ENCODE measurements at places on chromosomes 2 and 18. TPM values are rescaled to one million over a fixed set of nuclear protein-coding genes. Genes with fewer than 3 reads are reported as not detected.

GRCh38 chr2:99881901-99882591 lies 260.3 kb downstream of the AFF3 start:
- peak; percentile 68 for DNase-seq

GRCh38 chr2:23525137-23525765 lies 140.3 kb downstream of the KLHL29 start:
- no peak for DNase-seq

DNA sequence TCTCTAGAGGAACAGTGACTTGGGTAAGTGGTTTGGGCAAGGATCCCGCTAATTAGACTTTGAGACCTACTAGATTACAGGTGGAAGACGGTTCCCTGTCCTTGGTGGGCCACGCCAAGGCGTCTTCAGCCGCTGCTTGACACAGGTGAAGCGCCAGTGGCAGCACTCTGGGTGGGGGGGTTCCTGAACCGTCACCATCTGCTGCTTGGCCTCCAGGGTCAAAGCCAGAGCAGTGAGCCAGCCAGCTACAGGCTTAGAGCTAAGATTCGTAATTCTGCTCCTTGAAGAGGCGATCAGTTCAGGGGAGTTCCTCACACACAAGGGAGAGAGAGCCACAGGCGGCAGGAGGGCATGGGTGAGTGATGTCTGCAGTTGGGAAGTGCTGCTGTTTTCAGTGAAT lies 39.4 kb upstream of the RBM44 start:
- DNase-seq, result no peak

- DNase-seq, result no peak
Measured at GRCh38 chr2:99961196-99961913, 181.0 kb downstream of the AFF3 start.

DNA sequence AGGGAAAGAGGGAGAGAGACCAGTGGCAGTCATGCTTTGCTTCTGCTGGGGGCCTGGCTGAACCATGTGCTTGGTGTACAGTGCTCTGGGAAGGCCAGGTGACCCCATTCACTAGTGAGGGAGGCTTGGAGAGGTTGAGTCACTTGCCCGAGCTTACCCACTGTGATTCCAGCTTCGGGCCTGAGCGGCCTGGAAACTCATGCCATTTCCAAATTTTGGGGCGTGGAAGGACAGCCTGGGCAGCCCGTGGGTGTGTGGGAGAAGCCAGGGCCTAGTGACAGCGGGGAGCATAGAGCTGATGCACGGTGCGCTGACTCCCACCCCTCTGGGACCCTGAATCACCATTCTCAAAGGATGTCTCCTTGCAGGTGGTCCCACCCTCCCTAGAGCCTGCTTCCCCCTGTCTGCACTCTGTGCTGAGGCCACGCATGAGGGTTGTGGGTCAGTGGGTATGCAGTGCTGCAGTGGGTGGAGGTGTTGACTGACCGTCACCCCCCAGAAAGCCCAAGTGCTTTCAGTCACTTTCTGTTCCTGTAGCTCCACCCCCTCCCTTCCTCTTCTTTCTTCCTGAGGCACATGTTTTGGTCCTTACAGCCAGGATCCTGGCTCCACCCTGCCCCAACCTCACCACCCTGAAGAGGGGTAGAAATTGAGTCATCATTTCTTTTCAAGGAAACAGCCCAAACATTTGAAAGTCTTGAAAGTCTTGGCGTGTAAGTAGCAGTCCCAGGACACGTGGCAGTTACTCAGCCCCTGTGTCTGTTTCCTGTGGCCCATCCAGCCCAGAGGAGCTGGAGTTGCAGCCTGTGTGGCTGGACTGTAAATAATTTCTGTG lies 69.3 kb upstream of the MCFD2 start:
- DNase-seq, result no peak

GRCh38 chr2:208334230-208334629 lies 68.2 kb downstream of the PIKFYVE start:
- peak; percentile 36 for DNase-seq

- DNase-seq, result no peak
Measured at GRCh38 chr2:37402636-37403035, 58.2 kb downstream of the QPCT start.

DNA sequence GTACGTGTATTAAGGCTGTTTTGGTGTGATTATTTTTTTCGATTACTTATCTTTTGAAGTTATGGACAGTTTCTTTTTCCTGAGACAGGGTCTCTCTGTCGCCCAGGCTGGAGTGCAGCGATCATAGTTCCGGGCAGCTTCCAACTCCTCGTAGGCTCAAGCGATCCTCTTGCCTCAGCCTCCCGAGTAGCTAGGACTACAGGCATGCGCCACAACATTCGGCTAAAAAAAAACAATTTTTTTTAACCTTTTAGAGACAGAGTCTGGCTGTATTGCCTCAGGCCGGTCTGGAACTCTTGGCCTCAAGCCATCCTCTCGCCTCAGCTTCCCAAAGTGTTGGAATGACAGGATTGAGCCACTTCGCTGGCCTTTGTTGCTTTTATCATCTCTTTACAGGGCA lies 945 bp downstream of the HAT1 start:
- peak; percentile 19 for DNase-seq

GRCh38 chr2:102142829-102143449 lies 393 bp downstream of the IL1R1 start:
- no peak for DNase-seq

DNA sequence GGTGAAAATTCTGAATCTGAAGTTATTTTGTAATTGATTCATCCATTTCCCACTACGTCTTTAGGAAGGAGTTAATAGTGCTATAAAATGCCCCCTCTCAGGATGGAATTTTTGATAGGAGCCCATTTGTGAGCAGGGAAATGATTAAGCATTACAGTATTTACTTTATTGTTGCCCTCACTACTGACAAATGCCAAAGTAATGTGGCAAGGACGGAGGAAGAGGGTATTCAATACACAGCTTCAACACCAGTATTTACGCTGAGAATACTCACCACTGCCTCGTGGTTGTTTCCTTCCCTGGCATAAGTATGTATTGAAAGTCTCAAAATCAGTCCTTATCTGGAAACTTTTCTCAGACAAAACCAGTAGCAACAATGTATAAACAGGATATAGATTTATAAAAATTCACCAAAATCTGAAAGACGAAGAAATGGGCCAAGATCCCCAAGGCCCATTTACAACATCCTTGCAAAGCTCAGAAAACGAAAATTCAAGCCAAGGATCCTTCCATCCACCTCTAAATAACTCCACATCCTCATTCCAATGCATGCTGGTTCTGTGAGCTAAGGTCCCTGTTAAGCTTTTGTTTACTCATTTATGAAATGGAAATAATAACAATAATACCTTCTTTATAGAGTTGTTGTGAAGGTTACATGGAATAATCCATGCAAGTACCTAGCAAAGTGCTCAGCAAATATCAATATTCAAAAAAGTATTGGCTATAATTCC lies 29.3 kb downstream of the FEZ2 start:
- DNase-seq, result no peak

DNA sequence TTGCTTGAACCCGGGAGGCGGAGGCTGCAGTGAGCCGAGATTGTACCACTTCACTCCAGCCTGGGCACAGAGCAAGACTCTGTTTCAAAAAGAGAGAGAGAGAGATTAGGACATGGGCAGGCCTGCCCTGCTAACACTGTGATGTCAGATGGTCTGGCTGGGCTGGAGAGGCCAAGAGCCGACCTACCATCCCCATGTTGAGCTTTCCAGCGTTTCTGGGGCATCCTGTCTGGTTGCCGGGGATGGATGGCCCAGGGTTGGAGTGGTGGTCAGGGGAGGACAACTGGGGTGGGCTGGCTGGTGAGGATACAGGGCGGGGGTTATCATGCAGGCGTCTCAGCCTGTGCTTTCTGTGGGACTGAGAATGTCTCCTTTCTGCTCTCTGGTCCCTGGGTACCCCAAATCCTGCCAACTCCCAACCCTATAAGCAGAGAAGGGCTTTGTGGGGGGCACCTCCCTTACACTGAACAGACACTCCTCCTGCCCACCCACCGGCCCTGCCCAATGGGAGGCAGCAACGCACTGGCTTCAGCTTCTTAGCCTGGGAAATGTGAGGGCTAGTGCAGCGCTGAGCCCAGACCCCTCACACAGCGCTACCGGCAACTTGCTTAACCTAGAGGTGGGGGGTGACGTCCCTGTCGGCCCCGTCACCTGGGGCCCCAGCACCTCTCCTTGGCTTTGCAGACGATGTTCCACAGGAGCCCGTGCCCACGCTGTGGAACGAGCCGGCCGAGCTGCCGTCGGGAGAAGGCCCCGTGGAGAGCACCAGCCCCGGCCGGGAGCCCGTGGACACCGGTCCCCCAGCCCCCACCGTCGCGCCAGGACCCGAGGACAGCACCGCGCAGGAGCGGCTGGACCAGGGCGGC lies 5.4 kb downstream of the SNORC start:
- peak; percentile 26 for DNase-seq

DNA sequence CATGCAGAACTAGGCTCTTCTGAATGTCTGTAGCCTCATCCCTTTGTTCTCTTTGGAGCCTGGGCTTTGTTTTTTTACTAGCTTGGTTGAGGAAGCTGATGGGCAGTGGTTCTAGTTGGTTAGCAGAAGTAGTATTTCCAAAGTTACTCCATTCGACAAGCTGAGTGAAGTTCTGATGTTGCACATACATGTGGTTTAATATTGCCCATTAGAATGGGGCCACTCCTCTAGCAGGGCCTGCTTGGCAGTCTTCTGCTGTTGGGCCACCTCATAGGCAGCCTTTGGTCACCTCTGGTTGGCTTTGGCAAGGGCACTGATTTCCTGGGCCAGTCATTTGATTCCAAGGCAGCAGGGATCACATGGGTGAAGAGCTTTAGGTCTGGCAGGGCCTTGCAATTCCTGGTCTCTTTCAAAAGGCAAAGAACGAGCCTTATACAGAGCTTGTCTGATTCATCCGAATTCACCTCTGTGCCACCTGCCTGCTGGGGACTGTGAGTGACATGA lies 2.5 kb downstream of the RPIA start:
- DNase-seq, result no peak

- peak; percentile 45 for DNase-seq
Measured at GRCh38 chr2:186308347-186308746, 177.7 kb upstream of the ZC3H15 start.

GRCh38 chr2:29405266-29405665 lies 290.1 kb downstream of the CLIP4 start:
- no peak for DNase-seq

DNA sequence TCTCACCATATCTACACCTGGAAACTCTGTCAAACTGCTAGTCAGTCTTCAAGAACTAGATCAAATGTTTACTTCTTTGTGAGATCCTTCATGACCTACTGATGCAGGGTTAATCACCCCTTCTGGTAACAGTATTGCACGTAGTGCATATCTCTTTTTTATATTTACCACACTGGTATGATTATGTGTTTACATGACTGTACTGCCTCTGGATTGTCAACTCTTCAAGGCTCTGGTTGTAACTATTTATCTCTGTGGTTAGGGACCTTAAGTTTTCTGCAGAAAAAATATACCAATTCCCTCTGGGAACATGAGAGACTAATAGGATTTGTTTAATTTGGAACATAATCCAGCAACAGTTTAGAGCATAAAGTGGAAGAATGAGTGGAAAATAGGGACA lies 135.5 kb downstream of the PDE1A start:
- no peak for DNase-seq

DNA sequence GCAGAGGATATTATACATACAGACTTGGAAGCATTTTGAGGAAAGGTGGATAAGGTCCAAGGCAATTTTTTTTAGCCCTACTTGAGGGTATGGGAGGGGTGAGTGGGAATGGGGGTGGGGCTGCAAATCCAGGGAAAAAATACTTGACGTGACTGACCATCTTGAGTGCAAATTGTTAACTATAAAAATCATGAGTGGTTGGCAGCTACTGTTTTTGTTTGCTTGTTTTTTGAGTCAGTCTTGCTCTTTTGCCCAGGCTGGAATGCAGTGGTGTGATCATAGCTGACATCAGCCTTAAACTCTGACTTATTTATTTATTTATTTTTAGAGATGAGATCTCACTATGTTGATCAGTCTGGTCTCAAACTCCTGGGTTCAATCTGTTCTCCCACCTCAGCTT lies 458.8 kb downstream of the PIK3C3 start:
- no peak for DNase-seq

GRCh38 chr2:66846887-66847286 lies 412.0 kb downstream of the MEIS1 start:
- peak; percentile 43 for DNase-seq

DNA sequence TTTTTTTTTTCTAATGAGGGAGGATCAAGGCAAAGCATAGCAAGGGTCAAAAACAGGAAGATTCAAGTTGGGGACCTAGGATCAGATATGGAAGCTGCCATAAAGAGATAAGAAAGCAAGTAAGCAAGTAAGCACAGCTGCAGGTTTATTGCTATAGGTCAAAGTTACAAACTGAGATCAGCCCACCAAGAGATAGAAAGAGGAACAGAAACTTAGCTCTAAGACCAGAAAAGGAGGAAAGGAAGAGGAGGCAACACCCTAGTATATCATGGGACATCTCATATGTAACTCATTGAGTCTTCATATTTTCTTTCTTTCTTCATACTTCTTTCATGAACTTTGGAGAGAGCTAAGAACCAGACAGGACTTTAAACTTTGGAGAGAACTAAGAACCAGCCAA lies 295.9 kb upstream of the CRIM1 start:
- peak; percentile 25 for DNase-seq

- DNase-seq, result peak; percentile 84
Measured at GRCh38 chr2:181457121-181457740, at the start of gene ITGA4. TSS of gene ITGA4 (plus strand) at chr2:181457386. CDS start at chr2:181457655, 269 bp downstream.

- DNase-seq, result no peak
Measured at GRCh38 chr2:78865667-78866066, 159.8 kb upstream of the REG3G start.

DNA sequence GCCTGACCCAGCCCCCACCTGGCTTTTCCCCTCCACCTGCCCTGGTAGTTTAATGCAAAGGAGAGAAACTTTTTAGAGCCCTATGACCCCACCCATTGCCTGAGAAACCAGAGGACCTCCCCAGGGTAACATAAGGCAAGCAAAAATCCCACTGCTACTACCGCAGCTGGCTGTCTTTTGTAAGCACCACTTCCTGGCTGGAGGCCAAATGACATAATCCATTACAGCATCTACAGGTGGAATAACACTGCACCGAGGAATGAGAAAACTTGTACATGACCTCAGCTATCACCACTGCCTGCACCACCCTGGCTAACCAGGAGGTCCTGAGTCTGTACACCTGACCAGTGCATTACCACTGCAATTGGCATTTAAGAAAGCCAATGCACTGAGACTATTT lies 149.6 kb upstream of the GALNT5 start:
- DNase-seq, result peak; percentile 16

DNA sequence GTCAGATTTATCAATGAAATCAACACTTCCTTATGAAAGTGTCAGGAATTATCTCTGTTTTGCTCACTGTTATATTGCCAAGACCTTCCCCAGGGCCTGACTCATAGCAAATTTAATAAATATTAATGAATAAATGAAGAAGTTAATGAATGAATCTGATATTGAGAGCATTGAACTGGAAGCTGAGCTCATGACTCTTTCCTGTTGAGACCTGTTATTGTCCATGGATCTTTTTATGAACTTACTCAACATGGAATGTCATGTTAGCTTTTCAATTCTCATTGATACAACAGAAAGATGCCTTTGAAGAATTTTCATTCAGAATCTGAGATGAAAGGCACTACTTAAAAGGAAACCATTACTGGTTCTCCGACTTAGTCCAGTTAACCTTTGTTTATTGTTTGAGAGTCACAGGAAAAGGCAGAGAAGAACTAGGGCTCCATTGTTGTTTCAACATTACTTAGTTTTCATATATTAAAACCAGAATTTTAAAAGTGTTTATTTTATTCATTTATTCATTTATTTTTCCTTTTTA lies 90.4 kb upstream of the UNC80 start:
- no peak for DNase-seq

UGT1A10 gene
- polyA plus RNA-seq, result not detected

RBM44 gene
- 0.47 TPM for polyA plus RNA-seq

CD302 gene
- 7.1 TPM for polyA plus RNA-seq

CYP27A1 gene
- 44.8 TPM for polyA plus RNA-seq

MFF gene
- 106 TPM for polyA plus RNA-seq

SRD5A2 gene
- not detected for polyA plus RNA-seq

NAT8 gene
- polyA plus RNA-seq, result 3.3 TPM

IL1A gene
- 1.1 TPM for polyA plus RNA-seq

CHST9 gene
- polyA plus RNA-seq, result 9.8 TPM

SETBP1 gene
- 10.3 TPM for polyA plus RNA-seq

Data from hepatocyte (in vitro differentiated cells).